Natural killer cell treated with Interleukin-12 subunit alpha and Interleukin-12 subunit beta and Interleukin-15 and Interleukin-18, amount 100 ng/mL, for 72 hours (primary cell): ENCODE measurements at places on chromosomes 4 and X. TPM values are rescaled to one million over a fixed set of nuclear protein-coding genes. Genes with fewer than 3 reads are reported as not detected.

DNA sequence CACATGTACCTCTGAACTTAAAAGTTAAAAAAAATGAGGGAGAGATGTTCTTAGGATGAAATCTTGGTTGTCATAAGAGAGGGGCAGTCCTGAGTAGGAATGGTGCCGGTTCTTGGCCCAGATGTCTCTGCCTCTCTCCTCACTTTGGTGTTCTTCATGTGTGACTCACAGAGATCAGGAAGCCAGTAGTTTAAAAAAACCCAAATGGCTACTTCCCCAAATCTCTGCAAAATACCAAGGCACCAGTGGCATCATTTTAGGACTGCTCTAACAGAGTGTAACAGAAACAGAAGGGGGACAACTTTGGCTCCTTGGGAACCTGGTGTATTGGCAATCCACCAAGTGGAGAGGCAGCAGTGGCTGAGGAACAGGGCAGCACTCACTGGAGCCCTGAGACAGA is 116.8 kb downstream of the SCD5 start:
- no peak for DNase-seq

DNA sequence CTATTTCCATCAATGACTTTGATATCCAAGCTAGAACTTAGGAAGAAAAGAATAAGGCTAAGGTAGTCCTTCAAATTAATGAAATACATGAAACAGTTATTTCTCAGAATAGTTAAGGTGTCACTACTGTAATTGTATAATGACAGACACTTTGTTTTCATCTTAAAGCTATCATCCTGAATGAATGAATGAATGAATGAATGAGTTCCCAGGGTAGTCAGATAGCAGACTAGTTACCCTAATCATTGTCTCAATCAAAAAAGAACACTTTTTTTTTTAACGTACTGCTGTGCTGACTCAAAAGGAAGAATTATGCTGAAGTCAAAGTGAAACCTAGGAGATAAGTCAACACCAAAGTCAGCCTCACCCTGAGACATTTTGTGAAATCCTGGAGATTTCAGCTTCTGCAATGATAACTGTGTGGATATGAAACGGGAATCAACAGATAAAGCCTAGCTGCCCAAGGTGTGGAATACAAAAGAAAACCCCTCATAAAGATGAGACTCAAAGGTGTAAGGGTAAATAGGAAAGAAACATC is 68.3 kb upstream of the CNKSR2 start:
- no peak for DNase-seq

DNA sequence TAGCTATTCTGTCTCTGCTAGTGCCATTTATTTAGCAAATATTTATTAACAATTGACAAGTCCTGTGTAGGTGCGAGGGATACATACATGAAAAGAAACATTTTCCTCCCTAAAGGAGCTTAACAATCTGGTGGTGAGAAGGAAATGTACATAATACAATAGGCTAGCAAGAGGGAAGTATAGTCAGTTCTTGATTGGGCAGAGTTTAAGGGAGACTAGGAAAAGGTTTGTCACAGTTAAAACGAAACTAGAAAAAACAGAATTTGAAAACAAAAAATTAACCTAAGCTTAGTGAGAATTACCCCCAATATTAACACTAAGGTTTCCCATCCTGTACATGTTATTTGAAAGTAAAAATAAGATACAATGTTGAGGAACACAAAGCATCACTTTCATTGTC is 8.6 kb upstream of the MAML3 start:
- no peak for DNase-seq

- no peak for DNase-seq
Measured at GRCh38 chrX:15087747-15088146, 182.1 kb downstream of the ASB9 start.

DNA sequence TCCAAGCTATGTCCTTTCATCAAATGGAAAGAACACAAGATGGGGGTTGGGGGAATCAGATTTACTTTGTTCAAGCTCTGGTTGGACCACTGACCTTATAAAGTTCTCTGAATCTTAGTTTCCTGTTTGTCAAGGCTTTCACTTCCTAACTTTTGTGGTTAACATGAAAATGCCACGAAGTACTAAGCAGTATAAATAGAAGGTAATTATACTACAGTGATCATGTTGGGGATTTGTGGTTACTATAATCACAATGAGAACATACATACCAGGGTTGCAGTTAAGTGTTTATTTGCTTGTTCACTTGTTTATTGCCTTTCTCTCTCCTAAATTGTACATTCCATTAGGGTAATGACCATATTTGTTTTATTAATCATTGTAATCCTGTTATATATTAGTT is 53.2 kb downstream of the SPRY1 start:
- DNase-seq = no peak

- no peak for DNase-seq
Measured at GRCh38 chr4:88728146-88728545, 30.5 kb upstream of the NAP1L5 start.

F8A1 gene
- 32.5 TPM for total RNA-seq

SYTL5 gene
- not detected for total RNA-seq

FRMPD4 gene
- total RNA-seq = not detected
